Fibroblast of skin of right quadriceps (primary cell): ENCODE measurements at places on chromosomes 1 and 21.

DNA sequence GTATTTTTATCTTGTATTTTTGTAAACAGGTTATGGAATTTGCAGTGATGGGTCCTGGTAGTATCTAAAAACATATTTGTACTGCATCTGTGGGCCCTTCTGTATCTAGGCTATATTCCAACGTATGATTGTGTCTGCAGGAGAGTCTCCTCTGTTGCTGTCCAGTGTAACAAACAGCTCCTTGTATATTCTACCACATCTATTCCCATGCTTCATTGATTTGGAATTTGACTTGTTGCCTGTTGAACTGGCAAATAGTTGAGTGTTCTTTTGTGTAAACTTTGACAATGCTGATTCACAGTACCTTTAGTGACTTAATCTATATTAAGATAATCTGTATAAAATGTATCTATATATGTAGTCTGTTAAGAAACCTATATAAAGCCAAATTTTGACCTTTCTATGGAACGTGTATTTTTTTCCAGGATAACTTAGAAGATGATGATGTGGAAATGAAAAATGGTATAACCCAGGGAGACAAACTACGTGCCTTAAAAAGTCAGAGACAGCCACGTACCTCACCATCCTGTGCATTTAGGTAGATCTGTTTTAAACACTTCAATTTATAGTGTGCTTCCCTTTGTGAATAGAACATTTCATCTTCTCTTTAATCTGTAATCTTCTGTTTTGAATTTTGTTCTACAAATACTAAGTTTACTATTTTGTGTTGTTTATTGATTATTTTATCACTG lies 43.4 kb upstream of the GPR88 start:
- DNase-seq = peak; percentile 6

- DNase-seq = peak; percentile 65
These were observed 520 bp downstream of the PLEKHN1 start for GRCh38 chr1:966704-967300.

DNA sequence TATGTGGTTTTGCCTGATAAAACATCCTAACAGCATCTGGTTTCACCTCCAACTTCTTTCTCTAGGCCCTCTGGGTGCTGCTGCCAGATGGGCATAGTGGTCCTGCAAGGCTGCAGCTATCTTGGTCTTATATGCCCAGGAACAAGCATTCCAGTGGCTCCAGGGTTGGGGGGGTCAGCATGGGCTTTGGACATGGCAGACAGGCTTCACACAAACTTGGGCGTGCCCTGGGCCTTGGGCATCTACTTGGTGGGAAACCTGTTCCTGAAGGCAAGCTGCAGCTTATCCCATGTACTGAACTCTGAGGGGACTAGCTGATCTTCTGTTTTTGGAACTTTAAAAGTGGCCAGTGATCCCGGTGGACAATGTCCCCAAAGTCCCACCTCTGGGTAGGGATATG lies 54.9 kb upstream of the ZNF678 start:
- DNase-seq = no peak

DNA sequence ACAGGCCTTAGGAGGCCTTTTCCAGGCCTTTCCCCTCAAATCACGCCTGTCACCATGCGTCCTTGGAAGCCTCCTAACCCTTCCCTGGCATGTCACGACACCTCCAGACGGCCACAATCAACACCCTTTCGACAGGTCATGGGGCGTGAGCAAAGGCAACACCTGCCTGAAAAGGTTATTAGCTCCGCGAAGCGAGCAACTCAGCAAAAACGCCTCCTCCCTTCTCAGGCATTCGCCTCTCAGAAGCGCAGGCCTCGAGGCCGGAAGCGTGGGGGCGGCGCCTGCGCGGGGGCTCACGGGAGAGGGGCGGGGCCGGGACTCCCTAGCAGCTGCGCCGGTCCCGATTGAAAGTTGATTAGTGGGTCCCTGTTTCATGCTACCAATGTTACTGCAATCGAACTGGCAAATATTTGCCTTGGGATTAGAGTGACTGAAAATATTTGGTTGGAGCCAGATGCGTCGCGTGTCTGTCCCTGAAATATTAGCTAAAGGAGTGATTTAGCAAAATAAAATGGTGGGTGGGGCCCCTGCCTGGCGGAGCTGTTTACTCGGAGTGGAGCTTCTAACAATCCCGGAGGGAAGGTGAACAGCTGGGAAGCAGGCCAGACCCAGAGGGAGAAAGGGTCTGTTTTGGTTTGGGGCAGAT lies 44.9 kb downstream of the GFI1 start:
- DNase-seq = no peak

DNA sequence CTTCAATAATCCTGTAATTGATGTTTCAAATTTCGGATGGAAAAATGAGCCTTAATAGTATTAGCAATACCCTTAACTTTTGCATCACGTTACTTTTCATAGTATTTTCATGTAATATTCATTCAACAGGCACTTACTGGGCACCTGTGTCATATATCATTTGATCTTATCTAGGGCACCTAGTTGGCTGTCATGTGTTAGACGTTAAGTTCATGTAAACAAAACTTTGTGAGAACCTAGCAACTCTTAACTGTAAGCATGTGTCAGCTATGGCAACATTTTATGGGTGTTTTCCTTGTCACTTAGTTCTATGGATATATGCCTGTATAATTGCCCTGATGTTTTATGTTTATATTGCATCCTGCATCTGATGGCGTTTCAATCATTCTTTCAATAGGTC lies 777 bp downstream of the LAMC2 start:
- no peak for DNase-seq

DNA sequence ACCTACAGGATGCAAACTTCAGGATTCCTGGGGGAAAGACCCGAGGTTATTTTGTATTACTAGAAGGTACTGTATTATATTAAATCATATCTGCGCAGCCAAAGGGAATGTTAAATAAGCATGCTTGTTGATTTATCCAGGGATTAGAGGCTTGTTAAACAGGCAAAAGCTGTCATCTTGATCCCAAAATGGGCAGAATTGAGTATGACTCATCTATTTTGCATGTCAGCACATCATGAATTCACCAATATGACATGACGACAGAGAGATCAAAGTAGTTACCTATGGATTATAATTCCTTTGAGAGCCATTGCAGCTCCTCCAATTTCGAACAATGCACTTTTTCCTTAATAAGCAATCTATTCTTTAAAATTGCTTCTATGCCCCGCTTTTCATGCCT lies 66.1 kb downstream of the TBX15 start:
- peak; percentile 40 for DNase-seq
